ENCODE measurements at places on chromosomes 11 and 22.
A peak's percentile ranks its signal among the peaks of the same experiment; 100 is the strongest.

DNA sequence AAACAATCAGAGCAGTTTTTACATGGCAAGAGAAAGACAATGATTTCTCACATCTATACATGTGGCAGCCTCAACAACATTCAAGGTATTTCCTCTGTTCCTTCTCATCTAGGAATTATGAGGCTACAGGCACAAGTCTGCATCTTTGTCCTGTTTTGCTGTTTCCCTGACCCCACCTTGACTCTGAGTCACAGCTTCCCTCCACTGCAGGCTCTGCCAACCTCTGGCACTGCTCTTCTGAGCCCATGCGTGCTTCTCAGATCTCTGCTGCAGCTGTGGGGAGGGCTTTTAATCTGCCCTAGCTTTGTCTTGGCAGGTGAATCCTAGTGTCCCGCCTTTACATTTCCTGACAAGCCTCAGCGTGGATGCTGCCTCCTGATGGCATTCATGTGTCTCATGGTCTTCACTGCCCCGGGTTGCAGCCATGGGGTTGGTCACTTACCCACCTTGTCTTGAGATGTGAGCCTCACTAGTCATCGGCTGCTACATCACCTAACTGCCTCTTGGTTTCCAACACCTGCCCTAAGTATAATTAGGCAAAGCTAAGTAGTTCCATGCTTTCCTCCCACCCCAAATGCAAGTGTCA is 578.5 kb downstream of the TBC1D22A start:
- DNase-seq: no peak

DNA sequence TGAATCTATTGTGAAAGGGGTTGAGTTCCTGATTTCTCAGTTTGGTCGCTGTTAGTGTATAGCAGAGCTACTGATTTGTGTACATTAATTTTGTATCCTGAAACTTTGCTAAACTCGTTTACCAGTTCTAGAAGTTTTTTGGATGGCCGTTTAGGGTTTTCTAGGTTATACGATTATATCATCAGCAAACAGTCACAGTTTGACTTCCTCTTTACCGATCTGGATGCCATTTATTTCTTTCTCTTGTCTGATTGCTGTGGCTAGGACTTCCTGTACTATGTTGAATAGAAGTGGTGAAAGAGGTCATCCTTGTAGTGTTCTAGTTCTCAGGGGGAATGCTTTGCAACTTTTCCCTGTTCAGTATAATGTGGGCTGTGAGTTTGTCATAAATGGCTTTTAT is 24.6 kb upstream of the OOSP4B start:
- DNase-seq: no peak

DNA sequence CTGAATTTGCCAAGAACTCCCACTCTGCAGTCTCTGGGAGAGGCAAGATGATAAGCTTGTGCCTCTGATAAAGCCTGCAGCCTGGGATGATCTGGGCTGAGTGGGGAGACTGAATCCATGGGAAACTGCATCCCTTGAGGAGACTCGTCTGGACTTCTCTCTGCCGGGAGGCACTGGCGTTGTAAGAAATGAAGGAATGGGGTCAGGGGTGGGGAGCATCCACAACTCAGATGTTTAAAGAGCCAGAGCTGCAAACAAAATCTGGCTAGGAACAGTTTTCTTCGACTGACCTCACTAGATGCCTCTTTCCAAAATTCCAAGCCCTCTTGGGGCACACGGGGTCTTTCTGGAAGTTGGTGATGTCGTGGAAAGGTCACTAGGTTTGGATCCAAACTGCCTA is 64.4 kb downstream of the SPON1 start:
- no peak for DNase-seq

GRCh38 chr22:47659467-47660223 is 897.2 kb downstream of the TBC1D22A start:
- DNase-seq: no peak

DNA sequence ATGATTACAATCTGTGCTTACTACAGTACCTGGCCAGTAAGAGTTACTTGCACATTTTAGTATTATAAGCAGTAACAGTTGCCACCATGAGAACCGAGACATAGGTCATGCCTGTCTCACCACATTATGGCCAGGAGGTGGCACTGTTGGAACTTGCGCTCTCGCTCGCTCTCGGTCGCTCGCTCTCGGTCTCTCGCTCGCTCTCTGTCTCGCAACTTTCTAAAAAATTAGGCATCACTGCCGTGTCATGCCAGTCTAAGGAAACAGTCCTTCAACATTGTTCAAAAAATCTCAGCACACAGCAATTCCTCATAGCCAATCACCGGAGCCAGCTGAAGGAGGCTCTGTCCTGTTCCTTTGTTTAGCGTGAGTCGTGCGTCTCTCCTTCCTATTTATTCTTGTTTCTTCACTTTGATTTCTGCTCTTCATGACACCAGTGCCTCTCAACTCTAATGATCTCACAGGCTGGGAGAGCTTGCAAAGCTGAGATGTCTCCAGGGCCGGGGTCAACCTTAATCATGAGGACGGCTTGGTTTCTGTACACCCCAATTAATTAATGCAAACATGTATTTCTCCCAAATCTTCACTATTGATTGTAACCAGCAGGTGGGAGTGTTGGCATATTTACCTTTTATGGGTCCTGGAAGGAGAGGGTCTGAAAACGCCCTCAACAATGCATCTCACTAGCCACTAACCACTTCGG is 6.3 kb upstream of the ADAMTS8 start:
- DNase-seq: peak; percentile 75

DNA sequence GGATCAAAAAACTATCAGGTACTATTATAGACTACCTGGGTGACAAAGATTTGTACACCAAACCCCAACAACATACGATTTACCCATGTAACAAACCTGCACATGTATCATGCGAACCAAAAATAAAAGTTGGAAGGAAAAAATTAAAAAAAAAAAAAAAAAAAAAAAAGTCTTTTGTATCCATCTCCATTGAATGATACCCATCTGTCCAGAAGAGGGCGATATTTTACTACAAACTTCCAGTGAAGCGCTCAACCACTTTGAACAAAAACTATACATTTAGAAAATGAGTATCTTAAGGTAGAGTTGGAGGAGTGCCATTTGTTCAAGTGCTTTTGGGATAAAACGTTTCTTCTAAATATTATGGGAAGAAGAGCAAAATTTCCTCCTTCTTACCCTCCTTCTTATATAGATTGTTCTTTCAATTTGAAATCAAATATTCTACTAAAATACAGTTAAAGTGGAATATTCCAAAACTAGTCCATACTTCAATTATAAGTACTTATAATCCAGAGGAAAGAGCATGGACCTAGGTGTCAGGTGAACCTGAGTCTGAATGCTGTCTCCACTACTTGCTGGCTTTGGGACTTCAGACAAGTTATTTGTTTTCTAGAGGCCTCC is 23.3 kb downstream of the ARL14EP start:
- peak; percentile 47 for DNase-seq

DNA sequence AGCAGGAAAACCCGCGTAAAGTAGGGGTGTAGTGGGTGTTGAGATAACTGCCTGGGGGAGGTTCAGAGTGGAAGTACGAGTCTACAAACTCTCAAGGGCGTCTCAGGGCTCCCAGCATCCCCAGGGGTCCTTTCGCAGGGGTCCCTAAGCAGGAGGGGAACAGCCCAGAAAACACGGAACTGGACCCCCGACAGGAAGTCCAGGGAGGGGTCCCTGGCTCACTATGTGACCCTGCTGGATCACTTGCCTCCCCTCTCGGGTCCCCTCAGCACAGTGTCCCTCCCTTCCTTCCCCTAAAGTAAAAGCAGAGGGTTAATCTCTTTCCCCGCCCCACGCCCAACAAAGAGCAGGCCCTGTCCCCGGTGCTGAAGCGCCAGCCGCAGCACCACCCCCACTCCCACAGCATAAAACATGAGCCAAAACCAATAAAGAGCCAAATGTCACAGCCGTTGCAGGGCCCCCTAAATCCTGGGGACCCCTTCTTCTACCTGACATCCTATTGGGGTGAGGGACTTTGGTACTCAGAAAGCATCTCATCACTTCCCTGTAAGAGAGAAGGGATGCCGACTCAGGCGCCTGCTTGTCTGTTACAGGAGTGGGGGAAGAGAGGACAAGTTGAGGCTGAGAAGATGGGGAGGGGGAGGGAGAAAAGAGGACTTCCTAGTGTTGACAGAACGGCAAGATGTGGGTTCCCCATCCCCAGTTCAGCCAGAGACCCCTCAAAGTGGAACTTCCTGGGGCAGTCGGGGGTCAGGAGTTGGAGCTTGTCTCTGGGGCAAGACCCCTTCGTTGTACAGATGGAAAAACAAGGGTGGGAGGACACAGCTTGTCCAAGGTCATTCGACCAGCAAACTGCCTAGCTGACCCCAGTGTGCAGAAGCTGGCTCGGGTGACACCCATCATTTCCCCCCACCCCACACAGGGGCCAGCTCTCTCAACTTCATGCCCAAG is 1.4 kb upstream of the NEFH start:
- no peak for DNase-seq

GRCh38 chr11:46537537-46538295 is 56.1 kb downstream of the AMBRA1 start:
- DNase-seq: peak; percentile 70

GRCh38 chr11:67045314-67045713 is 11.3 kb upstream of the RHOD start:
- no peak for DNase-seq

GRCh38 chr11:129896062-129896461 is 684 bp upstream of the NFRKB start:
- DNase-seq: no peak

- no peak for DNase-seq
Measured at GRCh38 chr11:134045799-134046635, 22.9 kb upstream of the JAM3 start.

DNA sequence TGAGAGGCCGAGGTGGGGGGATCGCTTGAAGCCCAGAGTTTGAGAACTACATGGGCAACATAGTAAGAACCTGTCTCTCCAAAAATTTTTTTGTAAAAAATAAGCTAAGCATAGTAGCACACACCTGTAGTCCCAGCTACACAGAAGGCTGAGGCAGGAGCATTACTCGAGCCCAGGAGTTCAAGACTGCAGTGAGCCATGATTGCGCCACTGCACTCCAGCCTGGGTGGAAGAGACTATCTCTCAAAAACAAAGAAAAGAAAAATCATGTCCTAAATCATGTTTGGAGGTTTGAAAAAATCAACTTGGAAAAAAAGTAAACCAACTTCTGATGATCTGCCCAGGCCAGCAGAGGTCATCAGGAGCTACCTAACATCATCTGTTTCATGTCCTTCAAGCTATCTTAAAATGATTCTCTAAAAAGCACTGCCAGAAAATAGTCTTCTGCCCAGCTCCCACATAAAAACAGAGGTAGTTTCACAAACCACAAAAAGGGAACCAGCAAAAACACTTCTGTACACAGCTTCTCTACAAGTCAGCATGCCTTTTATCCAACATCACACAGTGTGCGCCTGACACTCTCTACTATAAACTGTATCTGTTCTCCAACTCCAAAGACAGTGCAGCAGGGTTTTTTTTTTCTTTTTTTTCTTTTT is 165.0 kb downstream of the SOX6 start:
- DNase-seq: no peak

- DNase-seq: no peak
Measured at GRCh38 chr22:36831206-36831605, 14.4 kb upstream of the PVALB start.

- DNase-seq: no peak
Measured at GRCh38 chr11:119149786-119150275, 979 bp downstream of the ABCG4 start.

DNA sequence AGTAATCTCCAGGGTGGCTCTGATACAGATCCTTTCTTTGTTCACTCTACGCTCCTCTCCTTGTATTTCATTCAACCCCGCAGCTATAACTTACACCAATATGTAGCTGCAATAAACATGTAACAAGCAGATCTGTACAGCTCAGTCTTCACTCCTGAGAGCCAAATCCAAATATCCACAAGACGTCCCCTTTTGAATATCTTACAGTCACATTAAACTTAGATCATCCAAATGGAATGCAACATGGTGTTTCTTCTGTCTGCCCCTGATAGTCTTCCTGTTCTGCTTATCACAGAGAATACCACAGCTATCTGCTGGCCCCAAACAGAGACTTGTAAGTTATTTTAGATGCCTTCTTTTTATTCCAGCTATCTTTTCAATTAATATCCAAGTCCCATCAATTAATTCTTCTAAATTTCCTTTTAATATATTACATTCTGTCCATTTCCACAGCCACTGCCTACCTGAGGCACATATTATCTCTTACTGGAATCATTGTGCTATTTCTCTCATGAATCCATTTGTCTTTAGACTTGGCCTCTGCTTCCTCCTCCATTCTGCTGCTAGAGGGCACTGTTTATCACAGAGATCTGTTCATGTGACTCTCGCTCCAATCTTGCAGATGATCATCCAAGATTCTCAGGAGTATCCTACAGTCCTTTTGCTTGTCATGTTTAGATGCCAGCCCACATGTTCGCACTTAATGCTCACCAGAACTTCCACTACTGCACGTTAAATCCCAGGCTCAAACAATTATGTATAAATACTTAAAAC is 908.6 kb downstream of the NTM start:
- no peak for DNase-seq

DNA sequence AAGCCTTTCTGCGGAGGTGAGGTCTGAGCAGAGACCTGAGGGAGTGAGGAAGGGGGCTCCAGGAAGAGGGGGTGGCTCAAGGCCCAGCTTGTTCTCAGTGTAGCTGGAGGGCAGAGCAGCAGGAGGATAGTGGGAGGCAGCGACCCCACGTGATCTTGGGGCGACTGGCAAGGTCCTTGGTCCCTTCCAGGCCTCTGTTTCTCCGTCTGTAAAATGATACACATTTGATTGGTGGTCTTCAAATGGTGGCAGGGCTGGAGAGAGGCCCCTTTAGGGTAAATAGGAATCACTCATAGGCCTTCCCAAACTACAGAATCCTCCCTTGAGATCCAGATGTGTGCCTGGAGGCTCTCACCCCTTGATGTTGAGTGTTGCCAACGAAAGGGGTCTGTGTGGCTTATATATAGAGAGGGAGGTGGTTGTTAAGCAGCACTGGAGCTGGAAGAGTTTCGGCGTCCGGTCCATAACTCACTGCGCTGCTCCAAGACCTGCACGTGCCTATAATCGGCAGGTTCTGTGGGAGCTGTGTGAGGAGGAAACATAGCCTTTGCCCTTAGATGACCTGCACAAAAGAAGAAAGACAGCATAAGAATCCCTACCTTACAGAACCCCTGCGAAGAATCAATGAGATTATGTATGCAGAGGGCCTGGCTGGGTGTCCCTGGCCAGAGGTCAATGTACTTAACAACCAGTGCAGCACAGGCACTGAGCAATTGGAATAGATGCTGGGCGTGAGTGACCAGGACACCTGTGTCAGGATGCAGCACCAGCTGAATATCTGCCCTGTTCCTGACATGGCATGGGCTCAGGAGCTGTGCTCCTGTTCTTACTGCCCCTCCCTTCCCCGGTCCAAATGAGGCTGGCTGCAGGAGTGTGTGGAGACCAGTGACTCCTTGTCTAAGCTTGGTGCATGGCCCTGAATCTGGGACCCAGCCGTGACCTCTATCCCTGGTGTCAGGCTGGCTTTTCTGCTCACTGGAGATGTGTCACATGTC is 28.7 kb downstream of the OTOG start:
- no peak for DNase-seq

- no peak for DNase-seq
Measured at GRCh38 chr22:33869946-33870345, 50.3 kb downstream of the LARGE1 start.

DNA sequence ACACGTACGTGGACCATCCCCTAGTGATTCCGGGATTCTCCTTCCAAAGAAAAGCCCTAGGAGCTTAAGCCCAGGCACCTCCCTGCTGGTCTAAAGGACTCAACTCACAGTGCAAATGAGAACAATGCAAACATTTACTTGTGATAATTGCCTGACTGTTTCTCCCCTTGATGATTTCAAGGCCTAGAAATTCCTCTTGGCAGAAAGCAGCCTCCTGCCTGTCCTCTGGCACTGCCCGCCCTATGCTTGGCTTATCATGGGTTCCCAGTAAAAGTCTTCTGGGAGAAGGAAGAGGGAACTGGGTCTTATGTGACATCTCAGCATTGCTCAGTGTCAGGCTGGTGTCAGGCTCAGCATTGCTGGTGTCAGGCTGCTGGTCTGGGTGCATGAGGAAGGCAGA is 351.8 kb downstream of the SHANK2 start:
- DNase-seq: no peak
